ENCODE measurements at places on chromosomes 7 and 10. TPM values are rescaled to one million over a fixed set of nuclear protein-coding genes. Genes with fewer than 3 reads are reported as not detected.

MRM2 gene
- total RNA-seq: 25.6 TPM

ZNF239 gene
- 4.7 TPM for total RNA-seq

OPALIN gene
- total RNA-seq: not detected

PAX4 gene
- total RNA-seq: not detected

DNA sequence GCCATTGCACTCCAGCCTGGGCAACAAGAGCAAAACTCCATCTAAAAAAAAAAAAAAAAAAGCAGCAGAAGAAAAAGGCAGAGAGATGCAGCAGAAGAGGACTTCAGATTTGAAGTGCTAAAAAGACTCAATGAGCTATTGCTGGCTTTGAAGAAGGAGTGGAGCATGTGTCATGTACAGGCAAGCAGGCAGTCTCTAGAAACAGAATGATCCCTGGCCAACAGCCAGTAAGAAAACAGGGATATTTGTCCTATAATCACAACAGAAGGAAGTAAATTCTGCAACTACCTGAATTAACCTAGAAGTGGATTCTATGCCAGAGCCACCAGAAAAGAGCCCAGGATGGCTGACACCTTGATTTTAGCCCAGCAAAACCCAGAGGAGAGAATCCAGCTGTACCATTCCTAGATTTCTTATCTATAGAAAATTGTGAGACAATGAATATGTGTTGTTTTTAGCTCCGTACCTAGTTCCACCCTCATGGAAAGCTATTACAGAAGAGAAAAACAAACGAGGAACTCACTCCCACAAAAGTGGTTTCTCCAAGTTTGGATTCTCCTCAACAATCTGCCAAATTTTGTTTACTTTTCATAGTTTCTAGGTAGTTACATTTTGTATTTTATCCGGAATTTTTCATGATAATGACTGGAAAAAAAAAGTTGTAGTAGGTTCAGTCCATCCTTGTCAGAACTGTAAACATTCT, 198.2 kb upstream of the GNAI1 start:
- DNase-seq: no peak
- H3K4me3 ChIP-seq: no peak overlapping the region
- H3K27me3 ChIP-seq: no peaks in the 10 kb centered on the region
- H3K27ac ChIP-seq: no peak overlapping the region
- H3K36me3 ChIP-seq: no peaks in the 10 kb centered on the region
- H3K4me1 ChIP-seq: no peaks in the 10 kb centered on the region

- no peaks in the 10 kb centered on the region for H3K27me3 ChIP-seq
- no peak for DNase-seq
- no peak overlapping the region for H3K27ac ChIP-seq
Observed at GRCh38 chr7:157389951-157390730, 53.3 kb downstream of the DNAJB6 start.

- H3K4me3 ChIP-seq: no peak overlapping the region
- H3K36me3 ChIP-seq: no peaks in the 10 kb centered on the region
- H3K27ac ChIP-seq: no peak overlapping the region
- H3K27me3 ChIP-seq: no peaks in the 10 kb centered on the region
- H3K4me1 ChIP-seq: no peaks in the 10 kb centered on the region
- DNase-seq: no peak
Observed at GRCh38 chr7:11317766-11318165, 344.1 kb downstream of the PHF14 start.

GRCh38 chr10:75708060-75708459, 276.6 kb downstream of the LRMDA start:
- H3K36me3 ChIP-seq: no peaks in the 10 kb centered on the region
- peaks cover 14% of the 10 kb centered on the region for H3K4me1 ChIP-seq
- no peak overlapping the region for H3K4me3 ChIP-seq
- H3K27ac ChIP-seq: no peak overlapping the region
- no peaks in the 10 kb centered on the region for H3K27me3 ChIP-seq

DNA sequence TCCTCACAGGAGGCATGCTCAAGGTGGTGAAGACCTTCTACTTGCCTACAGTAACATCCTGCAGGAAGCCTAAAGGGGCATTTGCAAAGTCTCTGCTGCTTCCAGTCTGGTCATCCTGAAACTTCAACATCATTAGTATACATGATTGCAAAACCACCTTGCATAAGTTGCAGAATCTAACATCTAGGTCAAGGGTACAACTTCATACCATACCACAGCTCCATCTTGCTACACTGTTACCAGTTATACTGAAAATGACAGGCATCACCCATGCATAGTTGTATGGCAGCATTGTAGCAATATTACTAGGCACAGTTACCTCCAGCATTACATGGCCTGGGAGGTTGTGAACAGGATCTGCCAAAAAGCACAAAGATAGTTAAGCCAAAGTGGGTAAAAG, 13.7 kb upstream of the MACROH2A2 start:
- no peak overlapping the region for H3K4me3 ChIP-seq
- no peak overlapping the region for H3K27ac ChIP-seq
- H3K36me3 ChIP-seq: no peaks in the 10 kb centered on the region
- H3K27me3 ChIP-seq: no peaks in the 10 kb centered on the region
- H3K4me1 ChIP-seq: no peaks in the 10 kb centered on the region
- DNase-seq: no peak

DNA sequence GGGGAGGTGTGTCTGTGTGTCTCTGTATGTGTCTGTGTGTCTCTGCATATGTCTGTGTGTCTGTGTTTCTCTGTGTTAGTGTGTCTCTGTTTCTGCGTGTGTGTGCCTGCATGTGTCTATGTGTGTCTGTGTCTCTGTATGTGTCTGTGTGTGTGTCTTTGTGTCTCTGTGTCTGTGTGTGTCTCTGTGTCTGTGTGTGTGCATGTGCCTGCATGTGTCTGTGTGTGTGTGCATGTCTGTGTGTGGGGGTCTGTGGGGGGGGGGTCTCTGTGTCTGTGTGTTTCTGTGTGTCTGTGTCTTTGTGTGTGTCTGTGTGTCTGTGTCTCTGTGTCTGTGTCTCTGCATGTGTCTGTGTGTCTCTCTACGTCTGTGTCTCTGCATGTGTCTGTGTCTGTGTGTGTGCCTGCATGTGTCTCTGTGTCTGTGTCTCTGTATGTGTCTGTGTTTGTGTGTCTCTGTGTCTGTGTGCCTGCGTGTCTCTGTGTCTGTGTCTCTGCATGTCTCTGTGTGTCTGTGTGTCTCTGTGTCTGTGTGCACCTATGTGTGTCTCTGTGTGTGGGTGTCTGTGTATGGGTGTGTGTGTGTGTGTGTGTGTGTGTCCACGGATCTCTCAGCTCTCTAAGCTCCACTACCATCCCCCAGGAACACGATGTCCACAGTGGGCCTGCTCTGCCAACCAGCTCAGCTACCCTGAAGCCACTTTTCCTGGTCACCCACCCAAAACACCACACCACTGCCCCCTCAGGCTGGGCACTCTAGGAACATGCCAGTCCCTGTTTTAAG, 41.7 kb downstream of the RASGEF1A start:
- no peak overlapping the region for H3K27ac ChIP-seq
- no peak overlapping the region for H3K4me3 ChIP-seq
- no peaks in the 10 kb centered on the region for H3K4me1 ChIP-seq
- H3K36me3 ChIP-seq: no peaks in the 10 kb centered on the region
- no peak for DNase-seq
